ENCODE measurements at places on chromosomes 1 and 21. TPM values are rescaled to one million over a fixed set of nuclear protein-coding genes. Genes with fewer than 3 reads are reported as not detected.
A peak's percentile ranks its signal among the peaks of the same experiment; 100 is the strongest.

DNA sequence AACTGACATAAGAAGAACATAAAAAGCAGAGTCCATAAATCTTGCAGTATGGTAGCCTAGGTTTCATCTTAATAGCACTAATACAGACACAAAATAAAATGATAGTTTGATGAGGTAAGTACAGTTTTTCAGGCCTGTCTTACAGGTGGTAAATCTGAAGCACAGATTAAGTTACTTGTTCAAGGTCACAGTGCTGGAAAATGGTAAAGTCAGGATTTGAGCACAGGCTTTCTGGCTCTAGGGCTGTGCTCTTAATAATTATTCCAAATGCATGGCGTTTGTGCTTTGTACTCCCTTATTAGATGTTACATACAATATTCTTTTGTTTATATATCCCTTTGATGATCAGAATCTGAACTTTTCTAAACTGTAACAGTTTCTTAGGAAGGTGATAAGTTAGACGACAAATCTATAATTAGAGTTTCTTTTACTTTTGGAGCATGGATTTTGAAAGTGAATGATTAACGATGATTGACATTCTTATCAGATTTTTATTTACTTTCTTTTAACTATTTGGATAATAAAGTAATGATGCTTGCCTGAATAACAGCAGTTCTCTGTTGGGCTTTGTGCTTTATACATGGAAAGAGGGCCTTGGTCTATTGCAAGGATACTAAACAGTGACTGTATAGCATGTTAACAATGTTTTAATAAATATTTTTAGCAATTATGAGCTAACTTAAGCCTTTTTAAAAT is 101.5 kb upstream of the CACYBP start:
- H3K4me3 ChIP-seq, result no peak overlapping the region
- peaks cover 6% of the 10 kb centered on the region for H3K4me1 ChIP-seq
- no peak overlapping the region for H3K27ac ChIP-seq
- DNase-seq, result no peak
- no peaks in the 10 kb centered on the region for H3K36me3 ChIP-seq

The LAMC2 gene
- 15.9 TPM for total RNA-seq

GRCh38 chr1:181262069-181262468 is 173.6 kb downstream of the IER5 start:
- no peak overlapping the region for H3K4me3 ChIP-seq
- no peaks in the 10 kb centered on the region for H3K4me1 ChIP-seq
- H3K27me3 ChIP-seq, result peaks cover 14% of the 10 kb centered on the region
- no peak for DNase-seq
- no peak overlapping the region for H3K27ac ChIP-seq
- no peaks in the 10 kb centered on the region for H3K36me3 ChIP-seq

The HSD3B2 gene
- not detected for total RNA-seq

- H3K27ac ChIP-seq, result no peak overlapping the region
- no peak overlapping the region for H3K4me3 ChIP-seq
- peaks cover 9% of the 10 kb centered on the region for H3K4me1 ChIP-seq
- no peaks in the 10 kb centered on the region for H3K36me3 ChIP-seq
- no peak for DNase-seq
Observed at GRCh38 chr1:28956038-28956464, 41.7 kb downstream of the EPB41 start.

DNA sequence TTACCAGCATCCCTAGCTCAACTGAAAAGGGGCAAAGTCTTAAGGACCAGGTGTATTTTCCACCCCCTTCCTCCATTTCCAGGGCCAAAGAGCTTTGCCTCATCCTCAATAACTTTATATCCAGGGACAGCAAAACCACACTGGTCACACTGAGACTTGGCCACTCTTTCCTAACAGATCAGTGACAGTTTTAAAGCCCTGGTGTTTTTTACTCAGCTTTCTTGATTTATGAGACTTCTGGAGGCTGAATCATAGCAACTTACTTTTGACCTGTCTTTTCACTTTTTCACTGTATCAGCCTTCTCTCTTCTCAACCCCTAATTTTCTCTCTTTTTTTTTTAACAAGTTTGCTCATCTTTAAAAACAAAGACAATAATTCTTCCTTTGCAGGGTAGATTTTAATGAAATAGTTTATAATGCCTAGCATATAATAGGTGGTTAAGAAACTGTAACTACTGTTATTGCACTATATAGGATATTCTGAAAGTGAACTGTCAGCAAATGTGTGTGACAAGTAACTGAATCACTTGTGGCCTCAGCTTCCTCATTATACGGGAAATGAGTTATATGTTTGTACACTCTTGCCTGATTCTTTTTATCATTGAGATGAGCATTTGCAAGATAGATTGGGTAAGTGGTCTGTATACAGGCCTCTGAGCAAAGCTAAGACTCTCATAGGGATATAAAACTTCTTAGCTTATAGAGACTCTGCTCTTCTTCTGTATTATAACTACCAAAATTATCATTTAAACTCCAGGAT is 19.7 kb upstream of the DYNLT5 start:
- H3K36me3 ChIP-seq, result no peaks in the 10 kb centered on the region
- H3K27me3 ChIP-seq, result no peaks in the 10 kb centered on the region
- no peaks in the 10 kb centered on the region for H3K4me1 ChIP-seq
- no peak overlapping the region for H3K4me3 ChIP-seq
- no peak overlapping the region for H3K27ac ChIP-seq

The TFF2 gene
- total RNA-seq, result not detected

The MACF1 gene
- total RNA-seq, result 386 TPM

DNA sequence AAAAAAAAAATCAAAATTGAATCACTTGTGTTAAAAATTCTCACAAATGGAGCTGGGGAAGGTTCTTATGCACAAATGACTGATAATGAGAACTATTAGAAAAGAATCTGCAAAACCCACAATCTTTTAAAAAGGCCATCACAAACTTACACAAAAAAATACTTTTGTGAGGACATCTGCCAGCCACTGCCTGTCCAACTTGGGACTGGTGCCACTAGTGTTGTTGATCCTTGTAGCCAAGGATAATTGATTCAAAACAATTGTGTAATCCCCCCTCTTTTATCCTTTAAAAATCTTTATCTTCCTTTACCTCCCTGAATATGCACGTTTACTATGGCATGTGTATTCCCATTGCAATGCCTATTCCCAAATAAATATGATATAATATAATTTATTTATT is 39.2 kb upstream of the THEM4 start:
- no peaks in the 10 kb centered on the region for H3K36me3 ChIP-seq
- peaks cover 44% of the 10 kb centered on the region for H3K4me1 ChIP-seq
- H3K4me3 ChIP-seq, result no peak overlapping the region
- H3K27me3 ChIP-seq, result no peaks in the 10 kb centered on the region

The MTMR11 gene
- total RNA-seq, result 15.0 TPM

- no peaks in the 10 kb centered on the region for H3K27me3 ChIP-seq
- no peak overlapping the region for H3K4me3 ChIP-seq
- peaks cover 33% of the 10 kb centered on the region for H3K4me1 ChIP-seq
- H3K36me3 ChIP-seq, result no peaks in the 10 kb centered on the region
- DNase-seq, result no peak
Observed at GRCh38 chr21:45330075-45330781, 42.5 kb upstream of the POFUT2 start.

The AIM2 gene
- total RNA-seq, result 0.50 TPM

The ALDH9A1 gene
- total RNA-seq, result 42.6 TPM

GRCh38 chr1:3899754-3900149 is 320 bp downstream of the C1orf174 start:
- peak overlapping the region; percentile 86 for H3K4me3 ChIP-seq
- no peaks in the 10 kb centered on the region for H3K27me3 ChIP-seq
- H3K36me3 ChIP-seq, result no peaks in the 10 kb centered on the region

The EPHA2 gene
- 5.8 TPM for total RNA-seq

DNA sequence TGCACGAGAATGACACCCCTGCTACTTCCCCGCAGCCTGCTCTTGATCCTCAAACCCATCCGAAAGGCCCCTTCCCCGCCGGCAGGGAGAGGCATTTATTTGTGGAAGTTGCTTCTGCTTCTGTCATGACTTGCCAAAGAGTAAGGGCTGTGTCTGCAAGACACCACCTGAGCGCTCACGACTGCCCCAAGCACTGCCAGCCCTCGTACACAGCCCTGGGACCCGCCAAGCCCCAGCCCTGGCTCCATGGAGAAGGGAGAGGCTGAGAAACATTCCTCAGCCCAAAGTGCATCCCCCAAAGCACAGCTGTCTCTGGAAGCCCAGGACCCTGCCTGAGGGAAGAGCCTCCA is 6.3 kb upstream of the TPRG1L start:
- peaks cover 17% of the 10 kb centered on the region for H3K27me3 ChIP-seq
- DNase-seq, result no peak
- H3K36me3 ChIP-seq, result no peaks in the 10 kb centered on the region
- H3K4me3 ChIP-seq, result no peak overlapping the region

GRCh38 chr1:117416546-117417125 is 49.4 kb downstream of the MAN1A2 start:
- H3K36me3 ChIP-seq, result no peaks in the 10 kb centered on the region
- H3K4me3 ChIP-seq, result no peak overlapping the region
- no peaks in the 10 kb centered on the region for H3K27me3 ChIP-seq

GRCh38 chr1:226407199-226407496 is 745 bp downstream of the PARP1 start:
- peak overlapping the region; percentile 90 for H3K27ac ChIP-seq
- H3K4me3 ChIP-seq, result peak overlapping the region; percentile 78
- no peaks in the 10 kb centered on the region for H3K27me3 ChIP-seq
- no peaks in the 10 kb centered on the region for H3K36me3 ChIP-seq

The RAB7B gene
- 1.2 TPM for total RNA-seq

The ZMYND12 gene
- not detected for total RNA-seq

GRCh38 chr1:210311726-210312493 is 16.8 kb upstream of the HHAT start:
- H3K4me1 ChIP-seq, result peaks cover 16% of the 10 kb centered on the region
- DNase-seq, result no peak
- no peaks in the 10 kb centered on the region for H3K27me3 ChIP-seq
- peak overlapping the region; percentile 47 for H3K4me3 ChIP-seq
- no peaks in the 10 kb centered on the region for H3K36me3 ChIP-seq

The LDLRAD1 gene
- total RNA-seq, result not detected

DNA sequence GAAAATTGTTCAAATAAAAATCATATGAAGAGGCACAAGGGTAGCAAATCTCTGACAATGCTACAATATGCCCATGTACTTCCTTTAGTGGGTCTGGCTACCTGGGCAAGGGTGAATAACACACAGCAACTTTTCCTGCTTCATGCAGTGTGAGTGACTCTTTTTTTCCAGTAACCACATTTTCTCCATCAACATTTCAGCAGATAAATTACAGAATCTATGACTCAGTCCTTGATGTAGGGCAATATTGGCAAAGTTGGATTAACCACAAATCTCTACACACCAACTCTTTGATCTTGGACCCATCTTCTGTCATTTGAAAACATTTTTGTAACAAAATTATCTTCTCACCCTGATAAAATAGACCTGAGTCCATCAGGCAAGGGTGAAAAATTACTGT is 31.7 kb downstream of the ERICH3 start:
- H3K4me3 ChIP-seq, result no peak overlapping the region
- no peak for DNase-seq
- no peaks in the 10 kb centered on the region for H3K27me3 ChIP-seq
- no peaks in the 10 kb centered on the region for H3K4me1 ChIP-seq
- no peak overlapping the region for H3K27ac ChIP-seq

GRCh38 chr1:78388275-78388674 is 102.5 kb upstream of the PTGFR start:
- H3K27me3 ChIP-seq, result no peaks in the 10 kb centered on the region
- H3K4me1 ChIP-seq, result peaks cover 8% of the 10 kb centered on the region
- H3K4me3 ChIP-seq, result no peak overlapping the region
- peak overlapping the region; percentile 5 for H3K27ac ChIP-seq

The ASPM gene
- total RNA-seq, result not detected

DNA sequence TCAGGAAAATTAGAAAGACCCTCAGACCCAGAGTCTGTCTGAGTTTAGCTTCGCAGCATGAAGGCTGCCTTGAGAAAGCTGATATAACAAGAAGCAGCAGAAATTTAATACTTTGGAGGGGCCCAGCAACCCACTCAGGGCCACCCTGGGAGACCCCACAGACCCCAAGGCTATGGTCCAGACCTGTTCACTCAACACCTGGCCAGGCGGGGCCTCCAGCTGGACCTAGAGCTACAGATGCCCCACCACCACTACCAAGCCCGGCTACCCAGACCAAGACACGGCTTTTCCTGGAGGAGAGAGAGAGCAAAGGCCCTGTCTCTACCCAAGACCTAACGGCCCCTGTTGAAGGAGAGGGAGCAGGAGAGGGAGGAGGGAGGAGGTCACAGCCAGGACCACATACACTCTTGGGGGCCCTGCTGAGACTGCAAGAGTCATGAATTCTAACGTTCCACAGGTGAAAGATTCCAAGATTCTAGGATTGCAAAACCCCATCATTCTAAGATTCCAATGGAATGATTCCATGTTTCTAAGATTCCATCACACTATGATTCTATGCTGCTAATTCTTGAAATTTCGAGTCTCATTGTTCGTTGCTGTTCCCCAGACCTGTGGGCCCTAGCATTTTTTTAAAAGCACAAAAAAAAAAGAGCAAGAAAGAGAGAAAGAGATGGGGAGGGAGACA is 53.2 kb downstream of the LACTBL1 start:
- H3K4me3 ChIP-seq, result no peak overlapping the region
- DNase-seq, result no peak
- H3K27me3 ChIP-seq, result no peaks in the 10 kb centered on the region
- H3K36me3 ChIP-seq, result no peaks in the 10 kb centered on the region

- DNase-seq, result no peak
- H3K27ac ChIP-seq, result no peak overlapping the region
- no peak overlapping the region for H3K4me3 ChIP-seq
- H3K27me3 ChIP-seq, result no peaks in the 10 kb centered on the region
- no peaks in the 10 kb centered on the region for H3K36me3 ChIP-seq
Observed at GRCh38 chr1:111921948-111922347, 67.5 kb downstream of the KCND3 start.

DNA sequence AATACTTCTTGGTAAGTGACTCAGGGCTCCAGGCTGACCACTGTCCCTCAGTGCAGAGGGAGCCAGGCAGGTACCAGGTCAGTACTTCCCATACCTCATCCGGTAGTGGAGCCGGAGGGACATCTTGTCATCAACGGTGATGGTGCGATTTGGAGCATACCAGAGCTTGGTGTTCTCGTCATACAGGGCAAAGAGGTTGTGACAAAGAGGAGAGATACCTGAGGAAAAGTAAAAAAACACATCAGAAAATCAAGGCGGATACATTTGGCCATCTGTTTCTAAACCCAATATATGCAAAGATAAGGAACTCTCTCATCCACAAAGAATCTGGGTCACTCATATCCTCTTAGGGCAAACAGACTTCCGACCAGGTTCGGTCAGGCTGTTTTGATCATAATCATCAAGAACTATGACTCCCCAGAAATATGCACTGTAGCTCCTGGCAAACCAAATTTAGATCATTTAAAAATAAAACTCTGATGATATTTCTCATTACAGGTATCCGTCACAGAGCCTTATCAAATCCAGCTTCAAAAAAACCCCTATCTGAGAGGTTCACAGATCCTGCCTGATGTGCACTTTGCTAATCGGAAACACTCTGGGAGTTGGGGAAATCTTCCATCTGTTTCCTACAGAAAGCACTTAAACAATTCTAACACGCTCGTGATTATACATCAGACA is 87.3 kb downstream of the JAK1 start:
- H3K4me3 ChIP-seq, result no peak overlapping the region
- peaks cover 25% of the 10 kb centered on the region for H3K36me3 ChIP-seq
- no peak overlapping the region for H3K27ac ChIP-seq
- H3K27me3 ChIP-seq, result no peaks in the 10 kb centered on the region

GRCh38 chr1:202018468-202019234 is 8.3 kb downstream of the ELF3 start:
- no peaks in the 10 kb centered on the region for H3K27me3 ChIP-seq
- H3K4me3 ChIP-seq, result no peak overlapping the region
- H3K27ac ChIP-seq, result no peak overlapping the region

GRCh38 chr1:186078245-186078644 is 296.8 kb downstream of the TPR start:
- DNase-seq, result no peak
- H3K27me3 ChIP-seq, result no peaks in the 10 kb centered on the region
- H3K4me1 ChIP-seq, result peaks cover 14% of the 10 kb centered on the region
- no peak overlapping the region for H3K27ac ChIP-seq
- H3K36me3 ChIP-seq, result no peaks in the 10 kb centered on the region
